ENCODE measurements at places on chromosomes 12 and 14.

DNA sequence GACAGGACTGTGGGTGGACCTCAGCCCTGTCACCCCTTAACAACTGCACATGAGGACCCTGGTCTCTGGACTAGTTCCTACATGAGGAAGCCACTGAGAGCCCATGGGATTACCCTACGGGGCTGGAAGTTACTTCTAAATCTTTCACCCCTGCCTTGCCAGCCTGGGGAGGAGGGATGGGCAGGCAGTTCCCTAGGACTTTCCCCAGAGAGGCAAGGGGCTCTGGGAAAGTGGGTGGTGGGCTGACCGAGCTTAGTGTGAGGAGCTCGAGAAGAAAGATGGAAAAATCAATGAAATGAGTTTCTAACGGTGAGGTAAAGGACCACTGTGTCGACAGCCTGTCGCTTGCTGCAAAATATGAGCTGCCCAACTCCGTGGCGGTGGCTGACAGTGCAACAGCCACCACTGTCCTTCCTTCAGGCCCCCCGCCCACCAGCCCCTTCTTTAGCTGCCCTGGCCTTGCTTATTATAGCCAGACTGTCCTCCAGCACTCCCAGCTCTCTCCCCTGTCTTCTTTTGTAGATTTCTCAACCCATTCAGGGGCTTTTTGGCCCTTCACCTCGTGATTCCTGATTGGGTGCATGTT, 5.0 kb downstream of the ZFHX2 start:
- no peak for DNase-seq

GRCh38 chr14:80215756-80216581, 4.7 kb upstream of the DIO2 start:
- no peak for DNase-seq

- no peak for DNase-seq
Observed at GRCh38 chr12:123573870-123574269, 10.5 kb upstream of the TMED2 start.

- no peak for DNase-seq
Observed at GRCh38 chr14:93496856-93497741, 66.4 kb downstream of the UNC79 start.

- no peak for DNase-seq
Observed at GRCh38 chr14:87079416-87079815, 913.6 kb downstream of the GALC start.

GRCh38 chr12:100201604-100202423, 1.2 kb downstream of the ACTR6 start:
- DNase-seq = no peak

DNA sequence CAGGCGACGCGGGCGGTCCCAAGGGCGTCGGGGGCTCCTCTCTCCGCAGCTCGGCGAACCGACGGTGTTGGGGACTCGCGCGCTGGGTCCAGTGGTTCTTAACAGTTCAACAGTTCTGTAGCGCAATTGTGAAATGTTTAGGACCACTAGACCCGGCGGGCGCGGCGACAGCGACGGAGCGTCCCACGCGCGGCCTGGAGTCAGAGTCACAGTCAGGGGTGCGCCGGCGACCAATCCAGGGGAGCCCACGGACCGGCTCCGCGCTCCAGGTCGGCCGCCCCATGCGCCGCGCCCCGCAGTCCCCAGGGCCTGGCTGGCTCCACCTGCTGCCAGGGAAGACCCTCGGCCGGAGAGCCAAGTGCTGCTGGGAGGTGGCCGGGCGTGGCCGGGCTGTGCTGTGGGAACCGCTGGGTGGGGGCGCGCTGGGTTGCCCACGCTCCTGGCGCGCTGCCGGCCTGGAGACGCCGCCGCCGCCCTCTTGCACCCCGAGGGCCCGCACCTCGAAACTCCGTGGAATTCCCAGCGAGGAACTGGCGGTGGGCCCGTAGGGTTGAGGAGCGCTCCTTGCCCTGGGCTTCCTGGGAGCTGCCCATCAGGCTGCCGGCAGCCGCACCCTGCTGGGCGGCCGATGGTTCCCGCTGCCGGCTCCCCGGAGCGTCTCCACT, 20.9 kb upstream of the KIF26A start:
- no peak for DNase-seq

GRCh38 chr12:6133642-6134041, 9.2 kb upstream of the VWF start:
- DNase-seq = no peak

DNA sequence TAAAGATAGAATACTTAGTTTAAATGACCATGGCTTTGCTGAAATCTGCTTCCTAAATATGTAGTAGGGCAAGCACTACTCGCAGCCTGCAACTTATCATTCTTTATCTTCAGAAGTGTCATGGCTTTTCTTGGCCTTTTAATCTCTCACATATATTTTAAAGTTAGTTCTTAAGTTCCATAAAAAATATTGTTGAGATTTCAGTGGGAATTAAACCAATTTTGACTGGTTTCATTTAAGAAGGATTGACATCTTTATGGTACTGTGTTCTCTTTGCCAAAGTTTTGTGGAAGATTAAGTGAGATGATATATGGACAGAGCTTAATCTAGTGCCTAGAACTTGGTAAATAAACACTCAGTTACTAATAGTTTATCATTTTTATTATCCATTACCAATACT, 56.7 kb downstream of the KIAA0586 start:
- DNase-seq = no peak

GRCh38 chr12:85632390-85632789, 203.8 kb downstream of the RASSF9 start:
- no peak for DNase-seq

GRCh38 chr12:75259143-75259542, 49.5 kb upstream of the KCNC2 start:
- no peak for DNase-seq

DNA sequence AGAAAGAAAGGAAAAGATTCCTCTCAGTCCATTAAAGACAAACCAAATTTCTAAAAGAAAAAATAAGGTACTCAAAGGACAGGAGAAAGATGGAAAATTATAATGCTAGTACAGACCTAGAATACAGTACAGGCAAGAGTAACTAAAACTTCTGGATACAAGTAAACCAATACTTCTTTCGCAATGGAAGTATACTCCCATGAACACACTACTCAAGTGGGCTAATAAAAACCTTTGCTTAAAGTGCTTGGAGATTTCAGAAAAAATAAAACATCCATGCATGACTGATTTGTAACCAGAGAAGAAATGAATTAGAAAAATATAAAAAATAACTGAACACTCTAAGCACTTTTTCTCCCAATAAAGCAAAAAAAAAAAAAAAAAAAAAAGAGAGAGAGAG, 3.5 kb downstream of the ZBTB25 start:
- no peak for DNase-seq

GRCh38 chr12:56001487-56002100, 4.5 kb downstream of the SUOX start:
- no peak for DNase-seq

- no peak for DNase-seq
Observed at GRCh38 chr14:101552786-101553231, 8.5 kb upstream of the DIO3 start.

- DNase-seq = no peak
Observed at GRCh38 chr12:61797266-61797665, 462.9 kb upstream of the USP15 start.

- DNase-seq = no peak
Observed at GRCh38 chr12:52316290-52316689, 4.9 kb downstream of the KRT83 start.

- no peak for DNase-seq
Observed at GRCh38 chr12:88544991-88545980, 35.0 kb downstream of the KITLG start.

DNA sequence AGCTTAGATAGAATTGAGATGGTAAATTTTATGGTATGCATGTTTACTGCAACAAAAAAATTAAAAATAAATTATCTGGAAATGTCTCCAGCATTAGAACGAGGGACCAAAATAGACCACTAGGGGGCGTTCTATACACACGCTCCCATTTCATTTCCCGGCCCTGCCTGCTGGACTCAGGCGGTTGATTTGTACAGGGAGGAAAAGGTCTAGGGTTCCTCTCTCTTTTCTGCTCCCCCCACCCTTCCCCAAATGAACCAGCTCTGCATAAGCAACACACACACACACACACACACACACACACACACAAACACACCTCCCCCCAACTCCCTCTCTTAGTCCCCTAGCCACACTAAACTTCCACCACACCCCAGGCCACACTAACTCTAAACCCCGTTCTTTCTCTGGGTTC, 7.8 kb upstream of the DTX1 start:
- peak; percentile 77 for DNase-seq

DNA sequence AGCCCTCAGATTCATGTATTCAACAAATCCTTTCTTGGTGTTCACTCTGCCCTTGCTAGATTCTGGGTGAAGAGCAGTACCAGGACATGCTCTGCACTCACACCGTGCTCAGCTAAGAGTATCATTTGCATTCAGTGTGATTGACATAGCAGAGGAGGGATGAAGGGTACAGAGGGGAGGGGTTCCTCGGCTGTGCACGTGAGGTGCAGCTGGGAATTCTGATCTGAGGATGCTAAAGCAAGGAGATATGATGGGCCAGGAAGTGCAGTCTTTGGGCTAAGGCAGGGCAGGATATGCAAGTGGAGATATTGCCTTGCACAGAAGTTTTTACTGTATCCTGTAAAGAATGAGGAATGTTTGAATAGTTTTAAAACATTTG, 108.6 kb downstream of the FGD4 start:
- no peak for DNase-seq

GRCh38 chr12:69163681-69164362, 75.5 kb upstream of the CPSF6 start:
- DNase-seq = no peak

- no peak for DNase-seq
Observed at GRCh38 chr12:115132905-115133304, 448.9 kb upstream of the TBX3 start.
